ENCODE measurements at places on chromosomes 5 and 9. TPM values are rescaled to one million over a fixed set of nuclear protein-coding genes. Genes with fewer than 3 reads are reported as not detected.

Gene NEUROG1
- not detected for total RNA-seq

- no peak for DNase-seq
Measured at GRCh38 chr9:121009650-121010049, 40.4 kb downstream of the C5 start.

Gene DNAH5
- 0.27 TPM for total RNA-seq

- no peak for DNase-seq
Measured at GRCh38 chr5:81189875-81190498, 43.1 kb upstream of the CKMT2 start.

DNA sequence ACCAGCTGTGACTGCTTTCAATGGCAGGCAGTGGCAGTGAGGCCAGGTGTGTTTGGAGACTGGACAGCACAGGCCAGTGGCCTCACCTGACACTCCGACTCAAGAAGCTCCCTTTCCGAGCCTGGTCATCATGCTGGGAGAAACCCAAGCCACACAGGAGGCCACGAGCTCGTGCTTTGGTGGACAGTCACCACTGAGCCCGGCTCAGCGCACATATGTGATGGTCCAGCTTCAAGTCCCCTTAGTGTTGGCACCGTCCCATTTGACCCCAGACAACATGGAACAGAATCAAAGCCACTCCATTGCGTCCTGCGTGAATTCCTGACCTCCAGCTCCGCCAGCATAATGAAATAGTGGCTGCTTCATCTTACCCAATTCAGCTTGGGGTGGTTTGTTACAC lies 64.0 kb upstream of the PPP1R26 start:
- no peak for DNase-seq

- DNase-seq: no peak
Measured at GRCh38 chr9:82031538-82032280, 43.1 kb downstream of the SPATA31D1 start.

DNA sequence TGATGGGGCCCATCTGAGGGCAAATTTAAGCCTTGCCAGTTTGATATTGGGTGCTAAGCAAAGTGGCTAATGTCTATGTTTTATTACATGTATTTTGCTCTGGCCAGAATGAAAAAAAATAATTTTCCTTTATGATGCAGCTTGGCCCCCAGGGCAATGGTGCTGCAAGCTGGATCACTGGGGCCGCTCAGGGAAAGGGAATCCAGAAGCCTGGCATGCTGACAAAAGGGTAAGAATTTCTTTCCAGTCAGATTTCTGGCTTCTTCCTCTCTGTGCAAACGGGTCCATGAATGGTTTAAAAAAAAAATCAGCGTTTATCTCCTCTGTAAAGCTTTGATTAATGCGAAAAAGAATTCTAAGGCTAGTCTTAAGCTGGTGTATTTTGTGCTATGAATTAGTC lies 138.4 kb downstream of the MAPKAP1 start:
- no peak for DNase-seq

DNA sequence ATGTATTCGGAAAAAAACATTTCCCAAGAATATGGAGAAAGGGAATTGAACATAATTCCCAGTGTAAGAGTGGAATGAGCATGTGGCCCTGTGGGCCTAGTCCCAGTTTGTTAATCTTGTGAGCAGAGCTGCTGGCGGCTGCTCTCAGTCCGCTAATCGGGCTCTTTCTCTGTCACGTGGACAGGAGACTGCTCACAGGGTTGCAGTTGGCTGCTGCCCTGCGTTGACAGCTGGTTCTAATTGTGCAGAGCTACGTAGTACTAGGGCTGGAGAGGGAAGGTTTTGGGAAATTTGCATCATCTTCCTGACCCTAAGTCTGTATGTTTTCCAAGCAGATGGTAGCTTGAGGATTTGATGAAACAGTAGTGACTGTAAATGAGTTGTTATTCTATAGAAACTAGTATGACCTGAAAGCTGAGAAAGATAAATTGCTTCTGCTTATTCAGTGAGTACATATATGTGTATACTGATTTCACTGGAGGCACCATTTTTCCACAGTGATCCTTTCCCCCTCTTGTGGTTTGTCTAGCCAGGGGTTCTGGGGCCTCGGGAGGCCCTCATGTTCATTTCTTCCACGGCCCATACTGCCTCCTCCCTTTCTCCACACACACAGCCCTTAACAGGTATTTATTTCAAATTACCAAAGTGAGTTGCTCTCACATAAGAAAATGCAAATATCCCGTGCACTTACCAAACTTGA lies 100.6 kb downstream of the ANGPTL2 start:
- DNase-seq: peak; percentile 65

DNA sequence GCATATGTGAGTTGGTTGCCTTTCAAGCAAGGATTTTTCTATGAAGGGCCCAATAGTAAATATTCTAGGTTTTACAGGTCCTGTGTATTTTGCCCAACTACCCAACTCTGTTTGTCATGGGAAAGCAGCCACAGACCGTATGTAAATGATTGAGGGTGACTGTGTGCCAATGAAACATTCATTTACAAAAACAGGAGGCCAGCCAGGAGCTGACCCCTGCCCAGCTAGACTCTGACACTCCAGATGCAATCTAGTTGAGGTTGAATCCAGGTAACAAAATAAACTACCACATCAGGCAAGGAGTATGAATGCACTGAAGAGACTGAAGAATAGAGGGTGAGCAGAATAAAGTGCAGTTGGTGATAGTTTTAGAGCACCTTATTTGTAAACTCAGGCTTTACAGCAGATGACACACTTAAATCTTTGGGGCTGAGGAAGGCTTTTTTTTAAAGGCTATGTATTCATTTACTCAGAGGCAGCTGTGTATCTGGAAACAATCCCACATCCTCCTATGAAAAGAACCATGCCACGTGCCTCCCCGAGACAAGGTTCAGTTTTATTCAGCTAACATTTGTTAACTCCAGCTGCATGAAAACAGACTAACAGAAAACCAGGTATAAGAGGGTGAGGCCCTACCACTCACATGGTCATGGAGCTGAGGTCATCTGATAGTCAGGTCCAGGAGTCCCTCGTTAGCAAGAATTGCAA lies 60.7 kb downstream of the SLC1A1 start:
- no peak for DNase-seq

DNA sequence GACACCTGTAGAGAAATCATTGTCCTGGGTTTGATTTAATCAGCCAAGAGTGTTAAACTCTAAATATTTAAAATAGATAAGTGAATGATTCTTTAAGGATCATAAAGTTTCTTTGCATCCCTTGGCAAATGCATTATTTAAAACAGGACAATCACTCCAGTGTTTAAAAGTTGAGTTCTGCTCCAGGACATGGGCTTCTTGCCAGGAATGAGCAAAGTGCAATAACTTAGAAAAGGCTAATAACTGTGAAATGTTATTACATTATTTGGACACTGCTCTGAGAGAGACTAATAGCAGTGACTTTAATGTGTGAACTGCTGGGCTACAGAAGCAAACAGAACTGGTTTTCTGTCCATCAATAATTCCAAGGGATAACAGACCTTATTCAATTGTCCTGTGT lies 283.3 kb downstream of the GABRB2 start:
- DNase-seq: no peak

- no peak for DNase-seq
Measured at GRCh38 chr5:154276261-154276972, 85.9 kb downstream of the GALNT10 start.

Gene SLC34A3
- not detected for total RNA-seq

- DNase-seq: no peak
Measured at GRCh38 chr5:115309751-115310370, 13.4 kb upstream of the CCDC112 start.

DNA sequence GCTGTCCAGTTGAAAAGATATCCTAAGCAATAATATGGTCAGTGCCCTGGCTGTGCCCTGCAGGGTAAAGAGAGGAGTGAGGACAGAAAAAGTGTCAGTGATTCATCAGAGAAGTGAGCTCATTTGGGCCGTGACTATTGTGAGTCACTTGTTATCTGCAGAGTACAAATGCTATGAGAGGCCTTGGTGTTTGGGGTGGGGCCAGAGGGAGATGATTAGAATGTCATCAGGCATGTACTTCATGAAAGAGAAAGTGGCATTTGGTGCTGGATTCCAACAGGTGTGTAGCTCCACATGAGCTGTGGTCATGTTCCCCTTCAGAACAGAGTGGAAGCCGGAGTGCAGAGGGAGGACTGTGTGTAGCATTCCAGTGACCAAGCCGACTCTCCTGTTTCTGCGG lies 174.1 kb downstream of the KDM4C start:
- DNase-seq: peak; percentile 32

GRCh38 chr9:121708768-121709488 lies 57.5 kb downstream of the DAB2IP start:
- DNase-seq: no peak
